Activated CD8-positive, alpha-beta memory T cell treated with anti-CD3 and anti-CD28 coated beads for 1 hour (primary cell): ENCODE measurements at places on chromosomes 3 and 15.

- no peak for DNase-seq
Observed at GRCh38 chr3:156617781-156618180, 56.6 kb upstream of the TIPARP start.

- DNase-seq, result no peak
Observed at GRCh38 chr3:175477651-175478224, 618.6 kb downstream of the NAALADL2 start.

DNA sequence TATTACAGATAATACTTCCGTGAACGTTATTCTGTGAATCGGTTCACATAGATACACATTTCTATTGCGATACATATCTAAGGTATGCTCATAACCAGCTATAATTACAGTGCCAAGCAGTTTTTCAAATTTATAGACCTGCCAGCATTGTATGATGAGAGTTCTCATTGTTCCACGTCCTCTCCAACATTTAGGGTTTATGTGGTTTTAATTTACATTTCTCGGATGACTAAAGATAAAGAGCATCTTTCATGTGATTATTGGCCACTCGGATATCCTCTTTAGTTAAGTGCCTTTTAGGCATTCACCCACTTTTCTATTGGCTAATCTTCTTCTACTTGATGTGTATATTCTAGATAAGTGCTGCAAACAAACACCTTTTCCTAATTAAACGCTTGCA is 134.7 kb upstream of the CCDC54 start:
- no peak for DNase-seq

- DNase-seq, result no peak
Observed at GRCh38 chr3:48013288-48013980, 2.8 kb downstream of the MAP4 start.

- DNase-seq, result no peak
Observed at GRCh38 chr3:113454057-113454456, 12.8 kb upstream of the CFAP44 start.

DNA sequence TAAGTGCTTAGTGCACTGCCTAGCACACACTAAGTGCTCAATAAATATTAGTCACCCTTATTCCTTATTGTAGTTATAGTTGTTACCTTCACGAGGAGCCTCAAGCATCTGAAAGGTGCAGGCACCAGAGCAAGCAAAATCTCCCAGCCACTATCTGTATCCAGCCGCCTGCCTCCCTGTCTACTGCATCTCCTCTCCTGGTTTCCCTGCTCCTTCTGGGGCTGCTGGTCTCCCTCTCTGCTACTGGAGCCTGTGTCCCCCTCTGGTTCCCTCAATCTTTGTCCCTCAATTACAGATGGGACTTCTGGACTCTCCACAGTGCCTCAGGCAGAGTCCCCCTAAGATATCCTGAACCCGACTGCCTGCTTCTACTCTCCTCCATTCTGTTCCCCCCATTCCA is 18.8 kb downstream of the MYL3 start:
- DNase-seq, result no peak

DNA sequence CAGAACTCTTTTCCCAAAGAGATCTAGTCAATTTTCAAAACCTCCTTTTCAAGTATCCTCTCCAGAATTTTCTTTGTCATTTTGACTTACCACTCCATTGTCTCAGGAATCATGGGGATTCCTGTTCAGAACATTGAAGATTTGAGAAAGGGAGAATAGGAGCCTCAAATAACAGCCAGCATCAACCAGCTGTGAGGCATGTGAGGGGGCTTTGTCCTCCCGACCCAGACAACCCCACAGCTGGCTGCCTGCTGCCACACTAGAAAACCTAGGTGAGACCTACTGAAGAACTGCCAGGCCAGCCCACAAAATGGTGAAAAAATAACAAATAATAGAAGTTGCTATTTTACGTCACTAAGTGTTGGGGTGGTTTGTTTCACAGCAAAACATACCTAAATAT is 5.9 kb upstream of the ARHGEF26 start:
- no peak for DNase-seq

- DNase-seq, result no peak
Observed at GRCh38 chr3:152241142-152242017, 27.3 kb upstream of the MBNL1 start.
